ENCODE measurements at places on chromosomes 4 and X. TPM values are rescaled to one million over a fixed set of nuclear protein-coding genes. Genes with fewer than 3 reads are reported as not detected.

CLDN34 gene
- total RNA-seq, result not detected

GRCh38 chrX:103616676-103617186, 9.0 kb downstream of the TCEAL3 start:
- H3K36me3 ChIP-seq, result no peaks in the 10 kb centered on the region
- H3K27ac ChIP-seq, result no peak overlapping the region
- H3K27me3 ChIP-seq, result no peaks in the 10 kb centered on the region
- no peak overlapping the region for H3K4me3 ChIP-seq
- H3K4me1 ChIP-seq, result no peaks in the 10 kb centered on the region
- DNase-seq, result no peak

GRCh38 chr4:109629775-109630174, 69.7 kb downstream of the MCUB start:
- H3K27ac ChIP-seq, result no peak overlapping the region
- H3K36me3 ChIP-seq, result no peaks in the 10 kb centered on the region
- H3K4me1 ChIP-seq, result no peaks in the 10 kb centered on the region
- H3K27me3 ChIP-seq, result no peaks in the 10 kb centered on the region
- H3K4me3 ChIP-seq, result no peak overlapping the region

- H3K4me3 ChIP-seq, result no peak overlapping the region
- H3K4me1 ChIP-seq, result no peaks in the 10 kb centered on the region
- H3K27ac ChIP-seq, result no peak overlapping the region
- no peaks in the 10 kb centered on the region for H3K27me3 ChIP-seq
Observed at GRCh38 chrX:69813677-69814076, 197.8 kb downstream of the EDA start.

DNA sequence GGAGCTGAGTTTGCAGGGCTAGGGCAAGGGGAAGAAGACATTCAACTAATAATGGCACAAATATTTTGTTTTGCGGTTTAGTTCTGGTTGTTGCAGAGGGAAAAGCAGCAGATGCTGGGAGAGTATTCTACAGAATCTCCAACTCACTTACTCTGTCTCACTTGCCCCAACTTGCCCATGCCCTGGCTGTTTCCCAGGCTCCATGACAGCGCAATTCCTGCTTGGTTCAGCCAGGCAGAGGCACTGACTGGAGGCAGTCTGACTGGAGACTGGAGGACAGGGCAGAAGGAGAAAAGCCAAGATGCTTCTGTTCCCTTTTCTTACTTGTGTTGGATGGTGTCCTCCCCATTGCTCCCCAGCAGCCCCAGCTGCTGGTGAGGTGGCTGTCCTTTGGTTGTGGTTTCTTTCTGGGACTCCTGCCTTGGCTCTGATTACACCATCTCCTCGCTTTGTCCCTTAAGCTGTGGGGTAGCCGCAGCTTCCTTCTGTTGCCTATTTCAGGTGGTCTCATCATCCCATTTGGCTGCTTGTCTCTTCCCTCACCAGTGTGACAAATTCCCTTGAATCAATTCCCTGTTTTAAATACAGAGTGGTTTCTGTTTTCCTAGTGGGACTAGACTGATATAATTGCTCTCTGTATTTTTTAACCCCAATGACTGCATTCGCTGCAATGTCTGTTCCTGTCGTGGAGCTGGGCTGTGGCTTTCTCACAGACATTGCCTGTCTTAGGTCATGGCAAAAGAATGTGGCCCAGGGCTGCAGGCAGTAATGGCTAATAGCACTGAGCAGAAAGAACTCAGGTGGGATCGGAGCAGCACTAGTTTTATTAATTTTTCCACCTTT, 24.2 kb upstream of the RASL11B start:
- H3K27ac ChIP-seq, result no peak overlapping the region
- DNase-seq, result no peak
- no peaks in the 10 kb centered on the region for H3K36me3 ChIP-seq
- peaks cover 13% of the 10 kb centered on the region for H3K4me1 ChIP-seq
- H3K27me3 ChIP-seq, result no peaks in the 10 kb centered on the region
- H3K4me3 ChIP-seq, result no peak overlapping the region

DNA sequence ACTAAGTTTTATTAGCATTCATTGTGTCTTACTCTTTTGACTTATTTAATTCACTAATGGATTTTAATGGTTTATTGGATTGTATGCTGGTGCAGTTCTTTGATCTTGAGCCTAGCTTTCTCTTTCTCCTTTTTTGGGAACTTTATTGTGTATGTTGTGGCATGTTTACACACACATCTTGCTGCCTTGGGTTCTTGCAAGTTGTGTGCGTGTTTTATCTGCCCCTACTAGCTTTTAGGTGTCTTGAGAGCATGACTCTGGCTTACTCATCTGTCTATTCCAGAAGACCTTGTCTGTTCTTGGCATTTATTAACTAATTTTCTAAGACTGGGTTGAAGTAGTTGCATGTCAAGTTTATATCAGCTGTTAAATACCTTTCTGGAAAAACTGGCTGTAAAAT, 2.7 kb downstream of the TMEM165 start:
- H3K36me3 ChIP-seq, result no peaks in the 10 kb centered on the region
- peak overlapping the region; percentile 100 for H3K27ac ChIP-seq
- no peak for DNase-seq
- H3K4me1 ChIP-seq, result no peaks in the 10 kb centered on the region
- no peaks in the 10 kb centered on the region for H3K27me3 ChIP-seq
- H3K4me3 ChIP-seq, result peak overlapping the region; percentile 85

- H3K36me3 ChIP-seq, result no peaks in the 10 kb centered on the region
- H3K4me1 ChIP-seq, result no peaks in the 10 kb centered on the region
- DNase-seq, result no peak
- no peak overlapping the region for H3K4me3 ChIP-seq
- H3K27ac ChIP-seq, result no peak overlapping the region
- no peaks in the 10 kb centered on the region for H3K27me3 ChIP-seq
Observed at GRCh38 chrX:15511563-15511962, 11.0 kb downstream of the BMX start.

GRCh38 chr4:147954850-147955249, 223.0 kb downstream of the ARHGAP10 start:
- no peak overlapping the region for H3K4me3 ChIP-seq
- H3K4me1 ChIP-seq, result no peaks in the 10 kb centered on the region
- peaks cover 31% of the 10 kb centered on the region for H3K36me3 ChIP-seq
- no peaks in the 10 kb centered on the region for H3K27me3 ChIP-seq

DNA sequence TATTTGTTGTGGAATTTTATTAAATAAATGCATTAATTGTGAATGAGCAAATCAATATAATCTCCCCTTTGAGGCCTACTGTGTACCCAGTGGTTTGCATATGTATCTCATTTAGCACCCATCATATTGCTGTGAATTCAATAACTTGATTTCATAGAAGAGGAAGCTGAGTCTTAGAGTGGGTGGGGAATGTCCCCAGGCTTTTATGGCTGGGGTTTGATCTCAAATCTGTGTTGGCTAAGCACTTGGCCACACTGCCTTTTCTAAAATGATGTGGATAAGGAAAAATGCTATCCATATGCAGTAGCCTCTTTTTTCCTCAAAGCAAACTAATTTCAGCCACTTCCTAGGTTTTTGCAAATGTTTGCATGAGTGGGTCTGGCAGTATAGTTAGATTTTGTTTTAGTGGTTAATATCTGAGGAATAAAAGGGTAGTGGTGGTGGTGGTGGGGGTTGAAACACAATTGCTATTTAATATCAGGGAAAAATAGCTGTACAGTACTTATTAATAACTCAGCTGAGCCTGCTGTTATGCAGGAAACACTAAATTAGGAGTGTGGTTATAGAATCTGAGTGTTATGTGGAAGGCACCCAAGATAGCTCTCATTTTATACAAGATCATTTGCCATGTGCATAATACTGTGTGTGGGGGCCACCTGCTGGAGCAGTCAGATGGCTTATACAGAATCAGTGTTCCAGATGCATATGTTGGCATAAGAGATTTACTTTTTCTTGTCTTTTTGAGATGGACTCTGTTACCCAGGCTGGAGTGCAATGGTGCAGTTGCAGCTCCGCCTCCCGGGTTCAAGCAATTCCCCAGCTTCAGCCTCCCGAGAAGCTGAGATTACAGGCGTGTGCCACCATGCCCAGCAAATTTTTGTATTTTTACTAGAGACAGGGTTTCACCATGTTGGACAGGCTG, 108.0 kb downstream of the TMEM131L start:
- H3K27me3 ChIP-seq, result no peaks in the 10 kb centered on the region
- H3K4me3 ChIP-seq, result no peak overlapping the region
- H3K36me3 ChIP-seq, result no peaks in the 10 kb centered on the region
- DNase-seq, result peak; percentile 84
- H3K27ac ChIP-seq, result peak overlapping the region; percentile 39

DNA sequence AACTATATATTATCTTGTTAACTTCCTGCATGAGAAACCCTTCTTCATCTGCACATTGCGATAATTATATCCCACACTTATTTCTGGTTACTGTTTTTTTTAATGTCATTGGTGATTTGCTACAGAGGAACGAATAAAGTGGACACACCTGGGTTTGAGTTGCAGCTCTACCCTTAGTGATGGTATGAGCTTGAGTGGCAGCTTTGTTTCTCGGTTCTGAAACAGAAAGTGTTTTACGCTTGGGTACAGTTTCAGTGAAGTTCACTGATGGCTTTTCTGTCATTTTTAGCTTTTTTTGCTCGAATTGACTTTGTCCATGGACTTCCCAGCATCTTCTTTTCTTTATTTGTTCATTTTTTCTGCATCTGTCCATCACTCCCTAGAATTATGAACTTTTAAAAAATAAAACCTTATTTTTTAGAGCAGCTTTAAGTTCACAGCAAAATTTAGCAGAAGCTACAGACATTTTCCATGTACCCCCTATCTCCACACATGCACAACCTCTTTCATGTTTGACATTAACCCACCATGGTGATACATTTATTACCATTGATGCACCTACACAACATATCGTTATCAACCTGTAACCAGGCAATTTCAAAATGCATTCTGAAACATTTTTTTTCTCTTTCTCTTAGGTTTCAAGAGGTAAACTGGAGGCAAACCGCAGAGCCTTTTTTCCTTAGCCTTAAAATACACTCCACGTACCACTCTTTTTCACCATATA, 1041.6 kb upstream of the PRKX start:
- H3K27ac ChIP-seq, result no peak overlapping the region
- no peak overlapping the region for H3K4me3 ChIP-seq
- H3K4me1 ChIP-seq, result no peaks in the 10 kb centered on the region
- no peak for DNase-seq
- no peaks in the 10 kb centered on the region for H3K36me3 ChIP-seq

GRCh38 chrX:71100581-71101505, 5.2 kb downstream of the FOXO4 start:
- H3K4me3 ChIP-seq, result no peak overlapping the region
- H3K4me1 ChIP-seq, result peaks cover 5% of the 10 kb centered on the region
- no peak for DNase-seq
- H3K27ac ChIP-seq, result no peak overlapping the region
